Activated effector memory CD4-positive, alpha-beta T cell treated with Interleukin-2 at 50 U/mL for 16 hours (primary cell): ENCODE measurements at places on chromosomes 3 and 15.

DNA sequence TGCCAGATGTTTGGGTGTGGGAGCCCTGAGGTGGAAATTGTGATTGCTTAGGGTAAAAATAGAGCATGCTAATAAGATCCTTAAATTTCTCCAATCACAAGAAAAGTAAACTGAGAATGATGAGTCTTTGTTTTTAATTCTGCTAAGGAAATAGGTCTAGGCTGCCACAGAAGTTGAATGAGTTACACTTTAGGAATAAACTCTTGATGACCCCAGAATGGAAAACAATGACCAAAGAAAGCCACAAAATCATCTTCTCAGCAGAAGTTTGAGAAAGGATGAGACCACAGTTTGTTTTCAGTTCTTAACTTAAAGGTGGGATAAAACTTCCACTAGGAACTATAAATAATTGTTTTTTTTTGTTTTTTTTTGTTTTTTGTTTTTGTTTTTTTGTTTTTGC lies 164.6 kb upstream of the BCL6 start:
- no peak for DNase-seq

GRCh38 chr15:77243135-77243534 lies 172.2 kb upstream of the TSPAN3 start:
- DNase-seq: no peak

GRCh38 chr15:35288580-35288979 lies 203.5 kb upstream of the NANOGP8 start:
- DNase-seq: no peak

GRCh38 chr3:64055076-64055475 lies 31.8 kb upstream of the PSMD6 start:
- no peak for DNase-seq

- no peak for DNase-seq
Observed at GRCh38 chr3:76010252-76010651, 224.9 kb upstream of the ZNF717 start.

GRCh38 chr3:128242818-128243601 lies 89.7 kb downstream of the EEFSEC start:
- DNase-seq: no peak

- no peak for DNase-seq
Observed at GRCh38 chr3:157464321-157464720, 27.7 kb downstream of the PTX3 start.

DNA sequence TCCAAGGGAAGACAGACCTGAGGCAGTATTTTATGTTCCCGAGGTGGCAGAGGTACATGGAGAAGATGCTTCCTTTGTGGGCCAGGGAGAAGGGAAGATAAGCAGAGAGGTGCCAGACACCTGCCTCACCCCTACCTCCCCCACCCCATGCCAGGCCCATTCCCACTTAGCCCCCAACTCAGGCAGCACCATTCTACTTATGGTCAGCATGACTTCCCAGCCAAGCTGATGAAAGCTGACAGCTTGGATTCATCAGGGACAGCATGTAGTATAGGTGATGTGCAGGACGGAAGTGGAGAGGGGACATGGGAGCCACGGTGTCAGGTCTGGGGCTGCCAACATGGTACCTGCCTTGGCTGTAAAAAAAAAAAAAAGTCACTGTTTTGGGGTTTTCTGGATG lies 57.5 kb upstream of the CSPG4 start:
- DNase-seq: no peak
